ENCODE measurements at places on chromosomes 4 and X. TPM values are rescaled to one million over a fixed set of nuclear protein-coding genes. Genes with fewer than 3 reads are reported as not detected.

POLN gene
- total RNA-seq, result 4.7 TPM

EMCN gene
- total RNA-seq, result 12.0 TPM

GABRB1 gene
- not detected for total RNA-seq

MAB21L2 gene
- total RNA-seq, result not detected

GPC4 gene
- 4.5 TPM for total RNA-seq

F9 gene
- total RNA-seq, result not detected

MID1IP1 gene
- 103 TPM for total RNA-seq

ZNF157 gene
- not detected for total RNA-seq

MEPE gene
- not detected for total RNA-seq

MBNL3 gene
- 7.5 TPM for total RNA-seq

GLOD5 gene
- total RNA-seq, result 0.66 TPM

DNA sequence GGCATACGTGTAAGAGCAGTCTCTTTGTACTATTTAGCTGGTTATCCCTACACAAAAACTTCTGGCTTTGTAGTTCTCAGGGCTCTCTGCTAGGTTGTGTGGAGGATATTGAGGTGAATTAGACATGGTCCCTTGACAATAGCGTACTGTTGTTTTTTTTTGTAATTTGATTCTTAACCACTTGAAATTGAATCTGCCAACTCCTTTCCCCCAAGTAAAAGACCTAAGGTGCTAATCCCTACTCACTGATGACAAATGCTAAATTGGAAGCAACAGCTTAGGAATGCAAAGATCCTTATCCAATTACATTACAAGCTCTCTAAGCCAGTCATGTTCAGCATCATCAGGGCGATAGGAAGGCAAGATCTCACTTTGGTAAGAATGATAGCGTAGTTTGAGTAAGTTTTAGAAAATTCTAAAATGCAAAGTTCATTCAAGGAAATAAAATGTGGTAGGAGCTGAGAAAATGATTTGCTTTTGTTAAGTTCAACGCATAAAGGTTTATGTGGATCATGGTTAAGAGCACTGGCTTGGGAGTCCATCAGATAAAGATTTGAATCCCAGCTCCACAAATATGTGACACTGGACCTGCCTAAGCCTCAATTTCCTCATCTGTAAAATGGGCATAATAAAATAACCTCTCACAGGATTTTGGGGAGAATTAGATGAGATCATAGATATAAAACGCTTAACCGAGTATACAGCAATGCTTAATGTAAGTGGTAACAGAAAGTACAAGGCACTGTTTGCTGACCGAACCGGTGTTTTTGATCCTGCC lies 39.3 kb downstream of the DOCK11 start:
- H3K36me3 ChIP-seq, result no peaks in the 10 kb centered on the region
- H3K27ac ChIP-seq, result no peak overlapping the region
- H3K4me3 ChIP-seq, result no peak overlapping the region
- no peak for DNase-seq

DNA sequence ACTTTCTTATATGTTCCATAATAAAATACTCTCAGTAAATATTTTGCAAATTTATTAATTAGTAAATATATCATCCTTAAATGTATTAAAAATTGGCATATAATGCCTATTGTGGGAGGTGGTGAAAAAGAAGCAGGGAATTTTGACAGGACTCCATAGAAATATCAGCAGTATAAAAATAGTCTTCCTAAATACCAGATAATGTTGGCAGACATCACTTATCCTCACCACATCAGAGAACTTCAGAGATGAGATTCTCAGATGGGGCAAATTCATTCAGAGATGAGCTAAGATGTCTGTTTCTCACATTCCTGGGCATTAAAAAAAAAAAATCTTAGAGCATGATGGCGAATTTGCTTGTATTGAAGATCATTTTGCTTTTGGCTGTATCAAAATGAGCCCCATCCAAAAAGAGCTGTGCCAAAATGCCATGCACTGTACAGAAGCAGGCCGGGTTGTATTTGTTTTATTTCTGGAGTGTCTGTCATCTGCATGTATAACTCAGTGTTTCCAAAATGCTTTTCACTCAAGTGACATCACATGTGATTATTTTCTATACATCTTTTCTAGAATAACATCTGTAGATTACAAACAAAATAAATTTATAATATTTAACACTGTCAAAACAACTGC lies 41.7 kb downstream of the ATP8A1 start:
- no peak overlapping the region for H3K27ac ChIP-seq
- no peak for DNase-seq
- H3K27me3 ChIP-seq, result no peaks in the 10 kb centered on the region
- H3K36me3 ChIP-seq, result no peaks in the 10 kb centered on the region
- no peak overlapping the region for H3K4me3 ChIP-seq

- H3K27ac ChIP-seq, result no peak overlapping the region
- H3K4me1 ChIP-seq, result no peaks in the 10 kb centered on the region
- no peak for DNase-seq
- no peaks in the 10 kb centered on the region for H3K27me3 ChIP-seq
- H3K4me3 ChIP-seq, result no peak overlapping the region
- no peaks in the 10 kb centered on the region for H3K36me3 ChIP-seq
Observed at GRCh38 chr4:84167093-84167492, 332.0 kb downstream of the NKX6-1 start.

DNA sequence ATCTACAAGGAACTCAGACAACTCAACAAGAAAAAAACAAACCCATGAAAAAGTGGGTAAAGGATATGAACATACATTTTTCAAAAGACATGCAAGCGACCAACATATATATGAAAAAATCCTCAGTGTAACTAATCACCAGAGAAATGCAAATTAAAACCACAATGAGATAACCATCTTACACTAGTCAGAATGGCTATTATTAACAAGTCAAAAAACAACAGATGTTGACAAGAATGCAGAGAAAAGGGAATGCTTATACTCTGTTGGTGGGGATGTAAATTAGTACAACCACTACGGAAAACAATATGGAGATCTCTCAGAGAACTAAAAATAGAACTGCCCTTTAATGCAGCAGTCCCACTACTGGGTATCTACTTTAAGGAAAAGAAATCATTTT lies 12.1 kb downstream of the NIPAL1 start:
- H3K4me3 ChIP-seq, result no peak overlapping the region
- no peak for DNase-seq
- H3K36me3 ChIP-seq, result no peaks in the 10 kb centered on the region
- no peaks in the 10 kb centered on the region for H3K27me3 ChIP-seq
- H3K27ac ChIP-seq, result no peak overlapping the region

DNA sequence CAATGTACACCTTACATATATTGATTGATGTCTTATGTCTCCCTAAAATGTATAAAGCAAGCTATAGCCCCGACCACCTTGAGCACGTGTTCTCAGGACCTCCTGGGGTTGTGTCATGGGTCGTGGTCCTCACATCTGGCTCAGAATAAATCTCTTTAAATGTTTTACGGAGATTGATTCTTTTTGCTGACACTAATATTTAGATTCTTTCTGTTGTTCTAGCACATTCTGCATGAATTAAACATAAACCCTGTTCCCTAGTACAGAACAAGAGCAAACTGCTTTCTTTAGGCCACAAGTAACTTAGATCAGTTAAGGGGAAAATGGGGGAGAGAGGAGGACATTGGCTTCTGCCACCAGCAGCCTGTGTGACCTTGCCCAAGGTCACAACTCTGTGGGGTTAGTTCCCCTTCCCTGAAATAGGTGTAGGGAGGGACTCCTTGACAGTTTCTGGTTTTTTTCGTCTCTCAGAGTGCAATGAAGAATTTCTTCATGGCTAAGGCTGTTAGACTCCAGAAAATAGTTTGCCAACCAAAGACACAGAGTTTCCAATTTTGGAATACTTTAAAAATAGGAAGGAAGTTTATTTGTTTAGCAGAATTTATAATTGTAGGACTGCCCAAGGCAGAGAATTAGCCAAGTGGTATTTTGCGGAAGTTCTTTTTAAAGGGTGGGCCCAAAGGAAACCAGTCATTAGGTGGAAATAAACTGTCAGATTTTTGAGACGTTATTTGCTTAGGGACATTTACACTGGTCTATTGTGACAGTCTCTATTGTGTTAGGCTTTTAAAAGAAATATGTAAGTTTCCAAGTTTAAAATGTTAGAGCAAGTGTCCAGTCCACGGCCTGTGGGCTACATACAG lies 29.4 kb downstream of the PTTG2 start:
- H3K27ac ChIP-seq, result peak overlapping the region; percentile 41
- H3K27me3 ChIP-seq, result no peaks in the 10 kb centered on the region
- no peak for DNase-seq
- no peaks in the 10 kb centered on the region for H3K36me3 ChIP-seq
- no peaks in the 10 kb centered on the region for H3K4me1 ChIP-seq

- no peaks in the 10 kb centered on the region for H3K27me3 ChIP-seq
- H3K36me3 ChIP-seq, result no peaks in the 10 kb centered on the region
- peak overlapping the region; percentile 82 for H3K4me3 ChIP-seq
- no peaks in the 10 kb centered on the region for H3K4me1 ChIP-seq
- peak overlapping the region; percentile 93 for H3K27ac ChIP-seq
- peak; percentile 28 for DNase-seq
Observed at GRCh38 chr4:152937336-152938236, 1.5 kb downstream of the FHDC1 start.

DNA sequence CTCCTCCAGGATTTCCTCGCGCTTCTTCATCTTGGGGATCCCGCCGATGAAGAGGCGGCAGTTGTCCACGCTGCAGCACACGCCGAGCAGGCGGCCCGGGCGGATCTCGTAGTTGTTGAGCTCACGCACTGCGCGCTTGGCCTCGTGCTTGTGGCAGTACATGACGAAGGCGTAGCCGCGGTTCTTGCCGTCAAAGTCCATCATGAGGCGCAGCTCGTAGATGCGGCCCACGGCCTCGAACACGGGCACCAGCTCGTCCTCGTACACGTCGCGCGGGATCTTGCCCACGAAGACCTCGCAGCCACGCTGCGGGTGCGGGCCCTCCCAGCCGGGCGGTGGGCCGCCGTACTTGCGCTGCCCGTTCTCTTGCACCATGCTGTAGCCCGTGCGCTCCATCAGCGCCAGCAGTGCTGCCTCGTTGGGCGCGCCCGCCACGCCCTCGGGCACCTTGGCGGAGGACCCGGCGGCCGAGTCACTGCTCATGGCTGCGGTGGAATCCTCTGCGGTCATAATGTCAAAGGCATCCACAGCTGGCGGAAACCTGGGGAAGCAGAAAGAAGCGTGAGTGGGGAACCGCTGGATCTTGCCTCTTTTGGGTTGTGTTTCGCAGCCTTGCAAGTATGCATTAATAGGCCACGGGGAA lies 103.4 kb downstream of the CHRNA9 start:
- H3K27ac ChIP-seq, result no peak overlapping the region
- H3K36me3 ChIP-seq, result no peaks in the 10 kb centered on the region
- no peak overlapping the region for H3K4me3 ChIP-seq

DNA sequence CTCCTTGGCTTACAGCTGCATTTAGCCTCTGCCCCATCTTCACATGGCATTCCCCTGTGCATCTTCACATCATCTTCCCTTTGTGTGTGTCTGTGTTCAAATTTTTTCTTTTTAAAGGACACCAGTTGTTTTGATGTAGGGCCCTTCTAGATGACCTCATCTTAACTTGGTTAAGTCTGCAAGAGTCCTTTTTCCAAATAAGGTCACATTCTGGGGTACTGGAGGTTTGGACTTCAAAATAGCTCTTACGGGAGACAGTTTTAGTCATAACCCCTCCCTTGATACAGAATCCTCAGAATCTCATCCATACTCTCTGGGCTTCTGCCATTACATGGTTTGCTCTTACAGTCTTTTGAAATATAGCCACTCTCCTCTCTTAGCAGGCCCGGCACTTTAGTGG lies 231.5 kb upstream of the ATP6AP2 start:
- H3K36me3 ChIP-seq, result no peaks in the 10 kb centered on the region
- no peak for DNase-seq
- H3K27ac ChIP-seq, result no peak overlapping the region
- H3K4me1 ChIP-seq, result no peaks in the 10 kb centered on the region
- no peaks in the 10 kb centered on the region for H3K27me3 ChIP-seq
- H3K4me3 ChIP-seq, result no peak overlapping the region

GRCh38 chr4:47882228-47882627 lies 32.2 kb downstream of the NFXL1 start:
- H3K4me1 ChIP-seq, result no peaks in the 10 kb centered on the region
- H3K27ac ChIP-seq, result no peak overlapping the region
- H3K27me3 ChIP-seq, result no peaks in the 10 kb centered on the region
- no peak for DNase-seq

- no peaks in the 10 kb centered on the region for H3K36me3 ChIP-seq
- DNase-seq, result no peak
- H3K4me3 ChIP-seq, result no peak overlapping the region
- H3K4me1 ChIP-seq, result no peaks in the 10 kb centered on the region
- H3K27me3 ChIP-seq, result peaks cover 12% of the 10 kb centered on the region
Observed at GRCh38 chrX:92231391-92231790, 452.2 kb downstream of the PCDH11X start.

GRCh38 chr4:31390849-31391248 lies 670.7 kb downstream of the PCDH7 start:
- H3K36me3 ChIP-seq, result no peaks in the 10 kb centered on the region
- H3K27me3 ChIP-seq, result no peaks in the 10 kb centered on the region
- DNase-seq, result no peak
- H3K4me1 ChIP-seq, result no peaks in the 10 kb centered on the region
- H3K4me3 ChIP-seq, result no peak overlapping the region

DNA sequence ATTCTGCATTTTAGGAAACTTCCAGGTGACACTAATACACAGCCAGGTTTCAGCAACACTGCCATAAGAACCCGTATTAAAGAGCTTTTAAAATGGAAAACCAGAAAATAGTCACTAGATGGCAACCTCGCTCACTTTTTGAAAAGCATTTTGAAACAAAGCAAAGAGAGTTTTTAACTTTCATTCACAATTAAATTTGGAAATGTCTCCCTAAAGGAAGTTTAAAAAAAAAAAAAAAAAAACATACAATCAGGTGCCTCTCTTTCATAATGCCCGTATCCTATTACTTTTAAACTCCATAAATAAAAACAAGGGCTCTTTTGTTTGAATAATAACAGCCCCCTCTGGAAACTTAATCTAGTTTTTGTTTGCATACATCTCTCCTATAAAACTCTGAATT lies 20.3 kb downstream of the MEPE start:
- no peak overlapping the region for H3K27ac ChIP-seq
- H3K27me3 ChIP-seq, result no peaks in the 10 kb centered on the region
- H3K4me1 ChIP-seq, result no peaks in the 10 kb centered on the region
- no peaks in the 10 kb centered on the region for H3K36me3 ChIP-seq
- H3K4me3 ChIP-seq, result no peak overlapping the region

GRCh38 chr4:16843831-16844508 lies 54.5 kb downstream of the LDB2 start:
- no peak for DNase-seq
- no peak overlapping the region for H3K4me3 ChIP-seq
- H3K27me3 ChIP-seq, result no peaks in the 10 kb centered on the region
- no peak overlapping the region for H3K27ac ChIP-seq
- no peaks in the 10 kb centered on the region for H3K36me3 ChIP-seq

- H3K36me3 ChIP-seq, result no peaks in the 10 kb centered on the region
- no peak for DNase-seq
- no peak overlapping the region for H3K27ac ChIP-seq
- H3K4me3 ChIP-seq, result no peak overlapping the region
- no peaks in the 10 kb centered on the region for H3K4me1 ChIP-seq
Observed at GRCh38 chrX:96556886-96557285, 127.8 kb upstream of the DIAPH2 start.

- no peak for DNase-seq
- H3K4me3 ChIP-seq, result no peak overlapping the region
- H3K36me3 ChIP-seq, result no peaks in the 10 kb centered on the region
- H3K4me1 ChIP-seq, result no peaks in the 10 kb centered on the region
- no peak overlapping the region for H3K27ac ChIP-seq
Observed at GRCh38 chrX:31516527-31516926, 444.7 kb upstream of the FTHL17 start.

- no peaks in the 10 kb centered on the region for H3K4me1 ChIP-seq
- H3K4me3 ChIP-seq, result no peak overlapping the region
- H3K36me3 ChIP-seq, result no peaks in the 10 kb centered on the region
Observed at GRCh38 chr4:41432881-41433280, 105.1 kb upstream of the LIMCH1 start.

- no peaks in the 10 kb centered on the region for H3K27me3 ChIP-seq
- no peak overlapping the region for H3K27ac ChIP-seq
- no peak overlapping the region for H3K4me3 ChIP-seq
- no peak for DNase-seq
- no peaks in the 10 kb centered on the region for H3K4me1 ChIP-seq
Observed at GRCh38 chrX:21725916-21726315, 32.0 kb downstream of the SMPX start.
